ENCODE measurements at places on chromosomes 4 and X.

- no peak for DNase-seq
Observed at GRCh38 chr4:58360354-58361133, 1250.4 kb upstream of the IGFBP7 start.

DNA sequence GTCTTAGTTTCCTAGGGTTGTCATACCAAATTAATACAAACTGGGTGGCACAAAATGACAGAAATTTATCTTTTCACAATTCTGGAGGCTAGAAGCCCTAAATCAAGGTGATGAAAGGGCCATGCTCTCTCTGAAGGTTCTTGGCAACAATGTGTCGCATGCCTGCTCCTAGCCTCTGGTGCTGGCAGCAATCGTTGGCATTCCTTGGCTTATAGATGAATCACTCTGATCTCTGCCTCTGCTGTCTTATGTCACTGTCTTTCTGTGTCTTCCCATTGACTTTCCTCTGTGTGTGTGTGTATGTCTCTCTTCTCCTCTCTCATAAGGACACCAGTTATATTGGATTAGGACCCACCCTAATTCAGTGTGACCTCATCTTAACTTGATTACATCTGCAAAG is 15.9 kb upstream of the INTU start:
- no peak for DNase-seq

DNA sequence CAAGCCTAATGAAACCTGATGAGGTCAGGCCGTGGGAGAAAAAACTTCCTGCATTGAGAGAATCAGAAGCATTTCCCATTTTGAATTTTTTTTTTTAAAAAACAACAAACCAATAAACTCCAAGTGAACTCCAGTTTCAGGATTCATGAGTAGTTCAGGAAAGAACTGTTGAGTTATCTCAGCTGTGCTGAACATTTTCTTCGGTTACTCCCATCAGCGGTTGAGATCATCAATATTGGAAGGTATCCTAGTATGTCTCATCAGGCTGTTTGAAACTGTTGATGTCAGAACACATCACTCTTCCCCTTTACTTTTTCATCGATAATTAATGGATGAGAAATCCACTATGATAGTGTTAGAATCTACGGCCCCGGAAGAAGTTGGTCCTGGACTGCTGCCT is 82.4 kb upstream of the ADGRG2 start:
- no peak for DNase-seq

GRCh38 chr4:102411408-102411807 is 66.1 kb upstream of the SLC39A8 start:
- DNase-seq = no peak

- no peak for DNase-seq
Observed at GRCh38 chr4:88854481-88854880, 156.9 kb upstream of the NAP1L5 start.

DNA sequence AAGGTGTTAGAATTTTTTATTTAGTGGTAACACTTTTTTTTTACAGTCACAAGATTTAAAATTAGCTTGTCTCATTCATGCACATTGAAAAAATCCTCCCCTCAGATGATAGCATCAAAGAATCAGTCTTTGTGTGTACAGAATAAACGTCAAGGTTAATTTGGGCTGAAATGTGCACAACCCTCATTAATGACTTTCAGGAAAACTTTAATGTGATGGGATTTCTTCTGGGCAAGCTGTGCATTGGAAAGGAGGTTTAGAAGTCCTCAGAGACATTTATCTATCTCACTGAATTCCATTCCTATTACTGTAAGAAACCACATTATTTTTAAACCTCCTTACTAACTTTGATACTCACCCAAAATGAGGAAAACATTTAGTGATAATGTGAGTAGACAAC is 88.2 kb upstream of the TECRL start:
- no peak for DNase-seq

GRCh38 chrX:12978205-12979025 is 3.5 kb downstream of the TMSB4X start:
- peak; percentile 14 for DNase-seq

GRCh38 chr4:101010987-101011386 is 336.3 kb downstream of the PPP3CA start:
- DNase-seq = no peak

GRCh38 chr4:130896920-130897319 is 1801.0 kb downstream of the C4orf33 start:
- no peak for DNase-seq

DNA sequence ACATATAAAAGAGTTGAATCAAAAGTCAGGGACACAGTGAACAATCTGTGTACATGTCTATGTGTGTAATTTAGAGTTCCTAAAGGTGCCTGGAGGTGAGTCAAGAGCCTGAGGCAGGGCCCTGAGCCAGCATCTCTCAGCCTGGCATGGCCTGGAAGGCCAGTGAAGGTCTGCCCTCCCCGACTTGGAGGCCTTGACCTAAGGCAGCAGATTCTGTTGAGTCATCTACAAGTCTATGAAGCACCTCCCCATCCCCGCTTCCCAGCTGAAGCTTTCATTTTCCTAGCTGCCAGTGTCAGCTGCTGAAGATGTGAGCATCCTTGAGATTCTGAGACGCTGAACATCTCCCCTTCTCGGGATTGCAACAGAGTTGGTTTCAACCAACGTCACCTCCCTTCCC is 583.9 kb downstream of the BCOR start:
- DNase-seq = no peak

DNA sequence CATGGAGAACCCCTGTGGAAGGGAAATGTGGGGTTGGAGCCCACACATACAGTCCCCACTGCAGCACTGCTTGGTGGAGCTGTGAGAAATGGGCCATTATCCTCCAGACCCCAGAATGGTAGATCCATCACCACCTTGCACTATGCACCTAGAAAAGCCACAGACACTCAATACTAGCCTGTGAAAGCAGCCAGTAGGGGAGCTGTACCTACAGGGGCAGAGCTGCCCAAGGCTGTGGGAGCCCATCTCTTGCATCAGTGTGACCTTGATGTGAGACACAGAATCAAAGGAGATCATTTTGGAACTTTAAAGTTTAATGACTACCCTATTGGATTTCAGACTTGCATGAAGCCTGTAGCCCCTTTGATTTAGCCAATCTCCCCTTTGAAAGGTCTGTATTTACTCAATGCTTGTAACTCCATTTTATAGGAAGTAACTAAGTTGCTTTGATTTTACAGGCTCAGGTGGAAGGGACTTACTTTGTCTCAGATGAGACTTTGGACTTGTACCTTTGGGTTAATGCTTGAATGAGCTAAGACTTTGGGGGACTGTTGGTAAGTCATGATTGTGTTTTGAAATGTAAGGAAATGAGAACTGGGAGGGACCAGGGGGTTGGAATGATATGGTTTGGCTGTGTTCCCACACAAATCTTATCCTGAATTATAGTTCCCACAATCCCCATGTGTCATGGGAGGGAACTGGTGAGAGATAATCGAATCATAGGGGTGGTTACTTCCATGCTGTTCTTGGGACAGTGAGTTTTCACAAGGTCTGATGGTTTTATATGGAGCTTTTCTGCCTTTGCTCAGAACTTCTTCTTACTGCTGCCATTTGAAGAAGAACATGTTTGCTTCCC is 352.6 kb downstream of the INPP4B start:
- no peak for DNase-seq

GRCh38 chr4:147839200-147839599 is 107.3 kb downstream of the ARHGAP10 start:
- no peak for DNase-seq

- DNase-seq = no peak
Observed at GRCh38 chr4:90209922-90210321, 82.7 kb downstream of the CCSER1 start.

DNA sequence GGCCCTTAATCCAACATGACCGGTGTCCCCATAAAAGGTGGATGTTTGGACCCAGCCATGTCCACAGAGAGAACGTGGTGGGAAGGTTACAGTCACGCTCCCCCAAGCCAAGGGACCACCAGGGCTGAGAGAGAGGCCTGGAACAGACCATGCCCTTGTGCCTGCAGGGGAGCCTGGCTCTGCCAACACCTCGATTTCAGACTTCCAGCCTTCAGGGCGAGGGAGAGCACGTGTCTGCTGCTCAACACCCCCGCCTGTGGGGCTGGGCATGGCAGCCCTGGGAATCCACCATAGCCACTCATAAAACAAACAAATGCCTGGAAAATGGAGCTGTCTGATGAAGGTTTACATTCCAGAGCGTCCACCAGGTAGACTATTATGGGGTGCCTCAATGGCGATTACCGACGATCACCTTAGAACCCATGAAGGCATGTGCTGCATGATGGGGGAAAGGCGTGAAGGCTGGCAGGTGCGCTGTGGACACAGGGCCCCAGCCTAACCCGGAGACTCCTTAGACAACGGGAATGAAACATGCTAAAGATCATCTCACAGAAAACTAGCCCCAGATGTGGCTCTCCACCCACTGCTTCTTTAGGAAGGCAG is 42.3 kb upstream of the HMX1 start:
- DNase-seq = no peak

GRCh38 chr4:159048166-159048886 is 54.6 kb upstream of the RAPGEF2 start:
- no peak for DNase-seq

GRCh38 chrX:40100537-40101429 is 3.0 kb upstream of the BCOR start:
- no peak for DNase-seq

GRCh38 chrX:80285131-80285773 is 135.0 kb upstream of the TENT5D start:
- DNase-seq = no peak

DNA sequence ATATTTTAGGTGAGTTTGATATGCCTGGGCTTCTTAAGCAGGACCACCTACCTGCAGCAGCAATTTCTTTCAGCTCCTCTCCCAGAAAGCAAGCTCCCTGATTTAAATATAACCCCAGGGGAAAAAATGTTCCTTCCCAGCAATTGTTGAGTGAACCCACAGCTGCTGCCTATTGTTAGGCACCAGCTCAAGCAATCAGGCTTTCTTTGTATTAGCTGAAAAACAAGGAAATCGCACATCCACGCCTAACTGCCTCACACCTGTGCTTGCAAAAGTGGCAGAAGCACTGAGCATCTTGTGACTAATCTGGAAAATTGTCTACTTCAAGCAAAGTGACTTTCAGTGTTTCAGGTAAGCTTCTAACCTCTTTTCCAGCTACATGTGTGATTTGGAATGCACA is 432.2 kb downstream of the SMARCA1 start:
- DNase-seq = no peak

DNA sequence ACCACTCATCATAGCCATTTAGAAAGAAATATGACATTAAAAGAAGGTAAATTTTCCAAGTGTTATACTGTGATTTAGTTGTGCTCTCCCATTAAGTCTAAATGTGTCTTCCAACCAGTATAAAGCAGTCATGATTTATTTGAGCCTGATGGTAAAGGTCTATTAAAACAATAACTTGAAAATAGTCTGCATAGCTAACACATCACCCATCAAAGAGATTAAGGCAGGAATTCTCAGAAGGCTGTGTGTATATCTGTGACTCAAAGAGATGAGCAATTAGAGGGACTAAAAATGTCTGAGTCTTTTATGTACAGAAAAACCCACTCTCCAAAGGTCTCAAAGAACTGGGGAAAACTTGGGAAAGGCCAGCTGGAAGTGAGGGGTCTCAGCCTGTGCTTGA is 70.3 kb upstream of the IQCM start:
- no peak for DNase-seq

DNA sequence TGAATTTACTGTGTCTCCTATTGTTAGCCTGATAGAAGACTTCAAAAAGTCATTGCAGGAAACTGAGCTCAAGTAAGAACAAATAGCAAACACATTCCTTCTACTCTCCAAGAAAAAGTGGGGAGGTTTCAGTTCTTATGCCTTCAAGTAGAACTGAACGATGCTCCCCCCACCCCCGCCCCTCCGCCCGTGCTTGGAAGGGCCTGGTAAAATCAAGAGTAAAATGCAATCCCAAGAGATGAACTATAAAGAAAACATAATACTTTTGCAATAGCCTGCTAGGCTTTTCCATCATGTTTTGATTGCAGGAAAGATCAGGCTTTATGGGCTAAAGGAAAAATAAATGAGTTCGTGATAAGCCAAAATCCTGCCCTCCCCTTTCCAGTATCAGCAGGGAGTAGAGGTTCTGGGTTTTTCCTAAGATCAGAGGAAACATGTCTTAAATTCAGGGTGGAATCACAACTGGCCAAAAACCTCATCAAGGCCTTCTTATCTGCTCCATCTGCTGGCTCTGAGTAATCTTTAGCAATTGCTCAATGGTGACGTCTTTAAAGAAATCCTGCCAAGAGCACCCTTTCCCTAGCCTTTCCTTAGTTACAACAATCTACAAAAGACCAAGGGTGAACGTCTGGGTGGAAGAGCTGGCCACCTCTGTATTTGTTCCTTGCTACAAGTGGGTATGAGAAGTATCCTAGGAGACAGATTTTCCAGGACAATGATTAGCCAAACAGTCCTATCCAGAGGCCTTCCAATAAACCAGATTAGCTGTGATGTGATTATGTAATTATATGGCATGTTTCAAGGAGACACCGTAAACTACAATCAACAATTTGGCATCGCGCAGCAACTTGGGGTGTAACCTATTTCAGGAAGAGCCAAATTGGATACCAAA is 66.3 kb upstream of the FAM9C start:
- DNase-seq = no peak

GRCh38 chrX:27797575-27797974 is 10.2 kb upstream of the MAGEB10 start:
- DNase-seq = no peak

DNA sequence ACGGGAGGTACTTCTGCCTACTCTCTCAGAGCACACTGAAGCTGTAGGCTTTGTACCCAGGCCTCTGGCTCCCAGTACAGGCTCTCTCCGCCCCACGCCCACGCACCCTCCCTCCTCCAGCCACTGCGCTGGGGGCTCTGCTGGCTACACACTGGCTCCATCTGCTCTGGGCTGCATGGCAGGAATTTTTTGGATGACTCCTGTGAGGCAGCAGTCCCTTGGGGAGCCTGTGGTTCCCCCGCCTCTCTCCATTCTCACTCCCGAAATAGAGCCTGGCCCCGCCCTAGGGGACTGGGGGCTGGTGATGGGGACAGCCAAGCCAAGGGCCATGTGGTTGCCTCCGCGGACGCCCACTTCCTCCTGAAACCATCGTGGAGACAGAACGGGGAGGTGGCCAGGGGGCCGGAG is 58.1 kb upstream of the ADRA2C start:
- DNase-seq = no peak

GRCh38 chr4:177740563-177740962 is 298.3 kb upstream of the AGA start:
- no peak for DNase-seq

All from esophagus squamous epithelium (tissue), 5 donors.